T-helper 2 cell treated with Interferon-gamma antibody and Interleukin-4, amounts not matched to agents 5 μg/mL and 100 μg/mL, for 36 hours (primary cell): ENCODE measurements at places on chromosomes 12 and 14.

DNA sequence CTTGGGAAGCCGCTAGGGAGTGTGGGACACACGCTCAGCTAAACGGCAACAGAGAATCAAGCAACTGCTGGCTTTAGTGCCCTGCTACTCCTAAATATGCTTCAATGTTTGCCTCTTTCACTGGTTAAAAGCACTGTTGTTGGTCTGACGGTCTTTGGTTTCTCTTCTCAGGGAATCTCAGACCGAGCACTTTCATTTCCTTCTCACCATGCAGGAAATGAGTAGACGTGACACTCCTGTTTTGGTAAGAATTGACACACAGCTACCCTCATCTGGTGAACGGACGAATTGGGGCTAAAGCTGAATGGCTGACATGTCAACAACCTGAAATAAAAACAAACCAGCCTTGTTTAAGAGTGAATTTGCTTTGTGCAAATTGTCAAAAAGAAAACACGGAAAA, 57.5 kb upstream of the PIWIL1 start:
- DNase-seq = peak; percentile 26

- DNase-seq = no peak
Measured at GRCh38 chr12:66662179-66662578, 16.7 kb downstream of the GRIP1 start.

GRCh38 chr12:1291601-1292332, 300.7 kb downstream of the ERC1 start:
- DNase-seq = no peak

DNA sequence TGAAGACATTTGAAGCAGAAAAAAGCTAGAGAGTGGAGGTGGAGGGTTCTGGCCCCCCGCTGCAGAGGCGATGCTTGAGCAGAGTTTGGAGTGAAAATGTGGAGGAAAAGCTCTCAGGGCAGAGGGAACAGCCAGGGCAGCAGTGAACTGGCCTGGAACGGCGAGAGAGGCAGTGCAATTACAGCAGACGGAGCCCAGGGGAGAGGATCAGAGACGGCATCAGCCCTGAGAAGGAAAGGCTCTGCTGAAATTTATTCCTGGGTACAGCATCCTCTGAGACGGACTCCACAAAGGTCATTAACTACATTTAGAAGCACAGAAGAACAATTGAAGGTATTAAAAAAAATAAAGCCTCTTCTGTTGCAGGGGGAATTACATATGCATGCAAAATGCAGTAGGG, 14.2 kb downstream of the STON2 start:
- DNase-seq = no peak

DNA sequence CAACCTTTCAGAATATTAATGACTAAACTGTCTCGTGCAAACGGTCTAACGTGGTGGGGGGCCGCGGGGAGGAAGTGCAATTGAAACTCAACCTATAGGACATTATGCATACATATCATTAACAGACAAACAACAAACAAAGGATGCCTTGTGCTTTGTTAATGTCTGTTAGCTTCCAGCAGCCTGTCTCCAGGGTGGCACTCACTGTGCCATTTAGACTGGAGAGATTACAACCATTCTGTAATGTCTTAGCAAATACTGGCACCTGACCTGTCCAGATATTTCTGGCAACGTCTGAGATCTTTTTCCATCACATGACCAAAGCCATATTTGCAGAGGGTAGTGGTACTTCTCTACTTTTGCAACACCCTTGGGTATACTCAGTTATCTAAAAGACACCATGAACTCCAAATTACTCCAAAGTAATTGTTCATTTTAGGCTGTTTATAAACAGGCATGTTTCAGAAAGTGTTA, 11.6 kb downstream of the BHLHE41 start:
- DNase-seq = no peak

- DNase-seq = no peak
Measured at GRCh38 chr12:66496595-66496994, 182.3 kb downstream of the GRIP1 start.

- no peak for DNase-seq
Measured at GRCh38 chr12:115194857-115195256, 510.9 kb upstream of the TBX3 start.

DNA sequence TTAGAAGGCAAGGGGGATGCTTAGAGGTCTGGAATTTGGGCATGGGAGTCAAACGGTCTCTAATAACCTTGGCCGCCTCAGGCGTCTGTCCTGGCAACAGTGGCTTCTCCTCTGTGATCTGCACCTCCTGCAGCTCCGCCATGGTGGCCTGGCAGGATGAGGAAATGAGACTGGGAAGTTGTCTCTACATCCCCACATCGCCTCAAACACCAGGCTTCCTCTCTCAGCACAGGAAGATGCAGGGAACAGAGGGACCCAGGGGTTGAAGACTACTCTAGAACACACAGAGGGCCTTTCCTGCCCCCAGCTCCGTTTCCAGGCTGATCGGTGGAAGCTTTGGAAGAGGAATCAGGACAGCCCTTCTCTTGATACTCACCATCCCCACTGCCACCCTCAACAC, 1.7 kb downstream of the NDRG2 start:
- DNase-seq = no peak

GRCh38 chr12:68743356-68743755, 2.6 kb upstream of the SLC35E3 start:
- no peak for DNase-seq

DNA sequence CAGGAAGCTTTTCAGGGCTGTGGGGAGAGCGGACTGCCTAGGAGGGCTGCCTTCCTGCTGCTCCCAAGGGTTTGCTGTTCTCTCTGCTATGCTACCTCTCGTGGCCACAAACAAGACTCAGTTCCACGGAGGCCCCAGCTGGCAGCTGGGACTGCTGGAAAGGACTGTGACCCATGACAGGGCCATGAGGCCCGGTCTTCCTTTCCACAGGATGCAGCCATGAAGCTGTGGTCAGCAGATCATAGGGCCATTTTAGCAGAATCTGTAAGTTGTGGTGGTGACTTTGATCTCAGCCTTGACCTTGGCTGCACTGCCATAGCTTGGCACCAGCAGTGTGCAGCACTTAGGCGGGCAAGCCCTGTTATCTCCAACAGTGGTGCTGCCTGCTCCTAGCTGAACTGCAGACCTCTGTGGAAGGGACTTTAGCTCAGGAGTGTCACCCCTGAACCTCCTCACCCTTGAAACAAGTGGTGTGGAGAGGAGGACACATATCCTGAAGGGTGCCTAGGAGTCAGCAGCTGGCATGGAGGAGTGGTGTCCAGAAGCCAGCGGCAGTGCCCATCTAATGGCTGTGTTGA, 12.3 kb downstream of the KRT80 start:
- DNase-seq = no peak

DNA sequence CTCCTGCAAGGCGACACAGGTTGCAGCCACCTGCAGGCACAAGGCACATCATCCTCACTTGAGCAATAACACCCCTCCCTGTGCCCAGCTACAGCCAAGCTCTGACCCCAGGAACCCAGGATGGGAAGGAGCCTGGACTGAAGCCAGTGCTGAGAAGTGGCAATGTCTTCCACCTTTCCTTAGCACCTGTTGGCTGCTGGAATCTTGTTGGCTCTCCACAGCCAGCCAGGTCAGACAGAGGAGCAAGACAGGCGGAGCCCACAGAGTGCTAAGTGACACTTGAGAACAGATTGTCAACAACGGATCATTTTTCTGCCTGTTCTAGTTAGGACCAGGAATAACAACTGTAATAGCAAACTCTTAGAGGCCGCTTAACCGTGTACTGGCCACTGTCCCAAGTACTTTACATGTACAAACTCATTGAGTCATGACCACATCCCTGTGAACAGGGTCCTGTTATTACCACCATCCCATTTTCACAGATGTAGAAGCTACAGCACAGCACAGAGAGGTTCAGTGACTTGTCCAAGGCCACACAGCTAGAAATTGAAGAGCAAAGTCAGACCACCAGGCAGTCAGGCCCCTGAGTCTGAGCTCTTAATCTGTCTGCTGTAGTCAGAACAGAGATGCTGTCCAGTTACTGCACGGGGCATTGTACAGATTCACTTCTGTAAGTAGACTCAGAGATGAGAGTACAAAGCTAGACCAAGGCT, 45.6 kb downstream of the RNFT2 start:
- DNase-seq = no peak
